ENCODE measurements at places on chromosomes 11 and 22.

DNA sequence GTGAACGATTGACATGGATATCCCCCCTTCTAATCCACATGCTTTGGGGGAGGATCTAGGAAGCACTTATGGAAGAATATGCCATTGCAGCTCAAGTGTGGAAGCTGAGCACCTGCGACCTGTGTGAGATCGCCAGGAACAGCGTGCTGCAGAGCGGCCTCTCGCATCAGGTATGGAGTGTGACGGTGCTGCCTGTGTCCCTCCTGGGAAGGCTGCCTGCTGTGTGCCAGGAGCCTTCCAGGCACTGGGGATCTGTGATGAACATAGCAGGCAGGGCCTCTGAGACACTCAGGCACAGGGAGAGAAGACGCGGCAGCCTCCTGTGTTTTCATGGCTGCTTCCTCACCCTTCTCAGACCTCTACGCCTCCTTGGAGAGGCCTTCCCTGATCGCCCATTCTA is 36.5 kb downstream of the RNF141 start:
- peak; percentile 79 for DNase-seq

GRCh38 chr22:49081261-49081666 is 746.4 kb downstream of the BRD1 start:
- DNase-seq, result no peak

GRCh38 chr22:43946384-43946667 is 8.9 kb upstream of the SAMM50 start:
- DNase-seq, result no peak

- no peak for DNase-seq
Observed at GRCh38 chr22:30282616-30283046, 6.7 kb downstream of the CASTOR1 start.

DNA sequence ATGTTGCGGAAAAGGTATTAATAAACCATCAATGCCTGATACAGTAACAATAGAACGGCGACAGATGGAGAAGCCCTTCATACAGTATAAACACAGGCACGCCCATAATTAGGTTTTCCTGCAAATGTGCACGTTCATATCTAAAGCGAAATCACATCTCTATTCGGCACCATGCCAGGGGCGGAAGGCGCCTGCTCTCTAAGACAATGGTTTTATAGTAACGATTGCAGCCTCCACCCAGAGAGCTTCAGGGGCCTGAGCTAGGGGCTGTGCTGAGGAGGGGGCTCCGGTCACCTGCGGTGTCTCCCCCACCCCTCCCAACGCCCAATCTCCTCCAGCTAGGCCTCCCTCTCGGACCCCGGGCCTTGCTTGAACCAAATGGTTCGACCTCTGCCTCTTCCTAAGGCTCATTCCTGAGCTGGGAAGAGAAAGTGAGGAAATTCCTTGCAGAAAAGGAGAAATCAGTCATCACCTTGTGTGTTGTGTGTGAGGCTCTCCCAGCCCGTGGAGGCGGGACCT is 9.6 kb downstream of the KRTAP5-5 start:
- DNase-seq, result no peak

DNA sequence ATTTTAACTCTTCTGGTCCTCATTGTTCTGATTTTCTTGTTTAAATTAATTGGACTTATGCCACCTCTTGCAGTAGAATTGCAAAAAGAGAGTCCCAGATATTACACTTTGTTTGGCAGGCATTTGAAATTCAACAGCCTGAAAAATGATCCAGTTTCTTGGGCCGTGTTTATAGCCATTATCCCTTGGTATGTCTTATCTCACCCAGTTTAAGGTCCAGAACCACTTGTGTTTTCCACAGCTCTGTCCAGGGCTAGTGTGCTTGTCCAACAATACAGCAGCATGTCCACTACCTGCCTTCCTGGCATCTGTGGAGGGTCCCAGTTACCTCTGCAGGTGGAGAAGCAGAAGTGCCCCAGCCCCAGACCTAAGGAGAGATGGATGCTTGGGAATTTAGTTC is 397.4 kb downstream of the SOX6 start:
- no peak for DNase-seq

- peak; percentile 84 for DNase-seq
Observed at GRCh38 chr11:116691771-116692177, 81.0 kb downstream of the BUD13 start.

- DNase-seq, result peak; percentile 77
Observed at GRCh38 chr22:31248138-31248745, 36.1 kb downstream of the LIMK2 start.

- peak; percentile 79 for DNase-seq
Observed at GRCh38 chr11:35539781-35540281, 14.4 kb upstream of the PAMR1 start.

DNA sequence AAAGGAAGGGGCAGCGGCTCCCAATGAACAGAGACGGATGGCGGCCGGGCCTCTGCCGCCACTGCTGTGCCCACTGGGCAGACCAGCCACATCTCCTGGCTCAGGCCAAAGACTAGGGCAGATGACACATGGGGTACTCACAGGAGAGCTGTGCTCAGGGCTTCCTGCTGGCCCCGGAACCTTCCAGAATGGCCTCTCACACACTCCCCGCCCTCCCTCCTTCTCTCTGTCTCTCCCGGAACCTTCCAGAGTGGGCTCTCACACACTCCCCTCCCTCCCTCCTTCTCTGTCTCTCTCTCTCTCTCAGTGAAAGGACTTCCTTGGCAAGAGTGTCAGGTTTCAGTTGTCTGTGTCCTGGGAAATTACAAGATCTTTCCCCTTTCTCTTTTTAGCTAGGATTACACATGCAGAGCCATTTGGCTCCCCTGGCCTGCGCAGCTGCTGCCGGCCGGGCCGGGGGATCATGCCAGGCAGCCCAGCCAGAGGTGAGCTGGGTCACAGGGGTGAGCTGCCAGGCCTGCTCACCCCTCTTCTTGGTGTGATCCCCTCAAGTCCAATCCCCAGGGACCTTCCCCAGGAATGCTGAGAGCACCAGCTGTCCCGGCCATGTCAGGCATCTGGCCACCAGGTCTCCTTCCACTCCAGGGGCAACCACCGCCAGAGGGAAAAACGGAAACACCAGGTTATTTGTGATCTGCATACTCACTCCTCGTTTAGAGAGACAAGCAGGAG is 45.3 kb upstream of the ADA2 start:
- DNase-seq, result no peak

DNA sequence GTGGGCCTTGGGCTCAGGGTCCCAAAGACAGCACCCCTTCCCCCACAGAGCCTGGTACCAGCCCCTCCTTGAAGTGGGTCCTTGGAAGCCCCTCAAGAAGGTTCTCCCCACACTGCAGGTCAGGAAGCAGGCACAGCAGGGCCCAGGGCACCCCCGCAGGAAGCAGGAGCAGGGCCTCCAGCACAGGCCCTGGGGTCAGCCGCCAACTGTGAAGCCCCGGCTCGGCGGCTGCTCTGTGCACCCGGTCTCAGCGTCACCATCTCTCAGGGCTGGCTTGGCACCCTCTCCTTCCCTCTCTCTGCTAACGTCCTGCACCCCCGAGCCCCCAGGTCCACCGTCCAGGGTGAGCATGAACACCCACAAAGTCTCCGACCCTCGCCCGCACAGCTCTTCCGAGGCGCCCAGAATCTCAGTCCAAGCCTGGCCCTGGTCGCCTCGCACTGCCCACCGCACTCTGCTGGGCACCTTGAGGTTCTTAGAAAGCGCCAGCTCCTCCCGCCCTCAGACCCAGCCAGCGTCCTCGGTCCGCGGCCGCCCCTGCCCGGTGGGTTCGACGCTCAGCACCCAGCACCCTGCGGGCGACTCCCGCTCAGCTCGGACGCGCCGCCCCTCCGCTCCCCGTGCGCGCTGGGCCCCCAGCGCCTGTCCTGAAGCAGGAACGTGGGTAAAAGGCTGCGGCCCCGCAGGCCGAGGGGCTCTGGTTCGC is 1.4 kb upstream of the SIGIRR start:
- DNase-seq, result no peak

DNA sequence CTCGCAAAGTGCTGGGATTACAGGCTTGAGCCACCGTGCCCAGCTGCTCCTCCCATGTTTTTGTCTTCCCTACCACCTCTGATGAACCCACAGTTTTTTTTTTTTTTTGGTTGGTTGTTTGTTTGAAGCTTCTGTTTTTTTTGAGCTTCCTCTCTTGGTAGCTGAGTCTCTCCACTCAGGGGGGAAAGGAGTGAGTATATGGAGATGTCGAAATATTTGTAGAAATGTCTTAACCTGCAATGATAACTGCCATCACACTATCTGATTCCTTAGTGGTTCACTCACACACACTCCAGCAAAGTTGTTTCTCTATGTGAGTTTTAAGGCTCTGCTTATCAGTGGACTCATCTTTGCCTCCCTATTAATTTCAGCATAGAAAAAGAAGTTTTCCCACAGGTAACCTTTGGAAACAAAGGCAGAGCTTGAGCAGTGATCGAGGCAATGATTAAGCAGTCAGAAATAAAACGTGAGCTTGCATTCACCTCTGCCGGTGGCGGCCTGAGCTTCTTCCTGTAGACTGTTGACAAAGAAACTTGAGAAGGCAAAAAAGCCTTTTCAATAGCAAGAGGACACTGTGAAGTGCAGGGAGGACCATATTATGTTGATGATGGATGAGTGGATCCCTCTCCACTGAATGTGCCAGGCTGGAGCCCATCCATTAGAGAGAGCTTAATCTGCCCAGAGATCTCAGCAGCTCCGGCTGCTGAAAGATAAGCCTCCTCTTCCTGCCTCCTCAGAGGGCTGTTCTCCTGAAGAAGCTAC is 29.0 kb upstream of the RASSF10 start:
- DNase-seq, result no peak

- DNase-seq, result peak; percentile 28
Observed at GRCh38 chr11:95229993-95230809, 801 bp downstream of the SESN3 start.

DNA sequence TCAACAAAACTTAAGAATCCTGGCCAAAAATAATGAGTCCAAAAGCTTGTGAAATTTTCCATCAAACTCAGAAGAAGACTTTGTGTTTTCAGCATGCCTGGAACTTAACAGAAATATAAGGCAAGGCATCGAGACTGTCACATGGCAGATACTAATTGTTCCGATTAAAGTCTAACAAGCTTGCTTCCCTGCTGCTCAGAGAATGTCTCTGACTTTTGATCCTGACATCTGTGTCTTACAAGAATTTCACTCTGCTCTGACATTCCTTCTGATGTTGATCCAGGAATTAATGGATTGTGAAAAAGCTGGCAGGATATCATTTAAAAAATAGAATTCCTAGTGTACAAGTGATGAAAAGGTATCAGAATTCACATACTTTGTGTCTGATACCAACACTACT is 170.2 kb downstream of the DCDC1 start:
- DNase-seq, result no peak

- DNase-seq, result no peak
Observed at GRCh38 chr11:47986219-47986618, 5.9 kb downstream of the PTPRJ start.

GRCh38 chr22:19109198-19110063 is 12.8 kb downstream of the DGCR2 start:
- DNase-seq, result peak; percentile 58

- no peak for DNase-seq
Observed at GRCh38 chr11:62264004-62264403, 6.0 kb upstream of the SCGB2A2 start.

GRCh38 chr11:102546427-102546826 is 15.9 kb upstream of the MMP7 start:
- no peak for DNase-seq

DNA sequence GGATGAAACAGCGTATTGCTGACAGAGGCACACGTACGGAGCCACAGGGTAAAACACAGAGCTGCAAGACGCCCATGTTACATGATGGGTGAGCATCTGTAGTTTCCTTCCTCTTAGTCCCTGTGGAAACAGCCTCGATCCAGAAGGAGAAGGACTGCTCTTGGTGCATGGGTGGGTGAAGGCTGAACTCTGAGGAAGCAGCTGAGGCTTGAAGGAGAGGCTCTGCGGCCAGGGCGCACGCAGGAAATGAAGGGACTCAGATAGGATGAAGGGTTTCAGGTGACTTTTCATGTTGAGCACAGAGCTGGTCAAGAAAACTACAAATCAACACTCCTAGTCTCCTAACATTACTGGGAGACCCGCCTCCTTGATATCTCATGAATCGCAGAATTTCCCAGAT is 65.7 kb upstream of the ADA2 start:
- no peak for DNase-seq

DNA sequence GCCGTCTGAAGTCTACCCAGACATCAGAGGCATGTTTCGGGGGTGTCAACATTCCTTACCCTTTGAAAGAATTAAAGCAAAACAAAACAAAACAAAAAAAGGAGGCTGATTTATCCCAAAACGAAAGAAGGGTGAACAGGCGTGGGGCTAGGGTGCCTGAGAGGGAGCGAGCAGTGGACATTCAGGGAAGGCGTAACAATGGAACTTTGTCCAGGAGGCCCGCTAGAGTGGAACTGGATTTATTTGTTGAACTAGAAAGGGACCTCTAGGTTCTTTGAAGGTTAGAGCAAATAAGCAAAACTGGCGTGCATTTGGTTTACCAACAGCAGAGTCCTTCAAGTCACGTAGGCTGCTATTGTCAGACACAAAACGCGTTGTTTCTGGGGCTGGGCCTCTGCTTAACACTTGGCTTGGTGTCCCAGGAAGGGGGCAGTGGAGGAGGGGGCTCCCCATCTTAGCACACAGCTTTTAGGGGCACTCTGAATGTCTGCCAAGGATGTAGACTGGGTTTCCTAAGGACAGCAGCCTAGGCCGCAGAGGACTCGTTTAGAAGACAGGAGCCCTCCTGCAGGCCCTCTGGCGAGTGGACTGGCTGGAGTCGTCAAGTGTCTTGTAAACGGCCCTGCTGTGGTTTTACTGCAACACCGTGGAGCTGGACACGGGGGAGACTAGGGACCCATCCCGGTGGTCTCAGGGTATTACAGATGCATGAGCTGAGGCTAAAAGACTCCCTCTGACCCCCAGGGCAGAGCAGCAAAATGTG is 203.7 kb upstream of the SORL1-AS1 start:
- no peak for DNase-seq

GRCh38 chr22:38657045-38657909 is 839 bp downstream of the CBY1 start:
- DNase-seq, result no peak

DNA sequence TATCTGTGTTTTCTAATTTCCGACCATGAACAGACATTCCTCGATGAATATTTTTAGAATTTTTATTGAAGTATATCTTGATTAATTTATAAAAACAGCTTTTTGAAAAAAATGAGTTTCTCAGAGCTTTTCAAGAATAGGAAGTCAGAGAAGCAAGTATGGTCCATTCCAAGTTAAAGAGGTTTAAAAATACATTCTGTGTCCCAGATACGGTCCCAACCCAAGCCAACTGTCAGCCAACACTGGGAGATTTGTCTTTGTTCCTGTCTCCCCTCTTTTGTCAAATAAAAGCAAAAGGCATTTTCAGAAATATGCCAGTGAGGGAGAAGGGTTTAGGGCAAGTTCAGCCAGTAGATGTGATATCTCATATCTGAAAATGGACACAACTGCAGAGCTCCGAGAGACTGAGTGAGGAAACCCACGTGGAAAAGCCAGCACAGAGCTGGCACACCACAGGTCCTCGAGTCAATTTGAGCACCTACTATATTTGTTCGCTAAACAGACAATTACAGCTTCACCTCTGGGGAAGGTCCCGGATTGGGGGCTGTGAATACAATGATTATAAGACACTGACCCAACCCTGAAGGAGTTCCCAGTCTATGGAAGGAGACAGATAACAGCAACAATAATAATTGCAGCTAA is 59.8 kb downstream of the C11orf91 start:
- peak; percentile 14 for DNase-seq

GRCh38 chr11:117910525-117910924 is 18.7 kb downstream of the TMPRSS13 start:
- DNase-seq, result peak; percentile 68

- no peak for DNase-seq
Observed at GRCh38 chr11:23540101-23540561, 679.9 kb upstream of the CCDC179 start.
